Omental fat pad (tissue), 4 donors: ENCODE measurements at places on chromosomes 6 and 20. TPM values are rescaled to one million over a fixed set of nuclear protein-coding genes. Genes with fewer than 3 reads are reported as not detected.

- no peak for DNase-seq
Measured at GRCh38 chr20:54479138-54479906, 3.9 kb downstream of the DOK5 start.

Gene FNDC11
- 0.38 TPM for total RNA-seq

DNA sequence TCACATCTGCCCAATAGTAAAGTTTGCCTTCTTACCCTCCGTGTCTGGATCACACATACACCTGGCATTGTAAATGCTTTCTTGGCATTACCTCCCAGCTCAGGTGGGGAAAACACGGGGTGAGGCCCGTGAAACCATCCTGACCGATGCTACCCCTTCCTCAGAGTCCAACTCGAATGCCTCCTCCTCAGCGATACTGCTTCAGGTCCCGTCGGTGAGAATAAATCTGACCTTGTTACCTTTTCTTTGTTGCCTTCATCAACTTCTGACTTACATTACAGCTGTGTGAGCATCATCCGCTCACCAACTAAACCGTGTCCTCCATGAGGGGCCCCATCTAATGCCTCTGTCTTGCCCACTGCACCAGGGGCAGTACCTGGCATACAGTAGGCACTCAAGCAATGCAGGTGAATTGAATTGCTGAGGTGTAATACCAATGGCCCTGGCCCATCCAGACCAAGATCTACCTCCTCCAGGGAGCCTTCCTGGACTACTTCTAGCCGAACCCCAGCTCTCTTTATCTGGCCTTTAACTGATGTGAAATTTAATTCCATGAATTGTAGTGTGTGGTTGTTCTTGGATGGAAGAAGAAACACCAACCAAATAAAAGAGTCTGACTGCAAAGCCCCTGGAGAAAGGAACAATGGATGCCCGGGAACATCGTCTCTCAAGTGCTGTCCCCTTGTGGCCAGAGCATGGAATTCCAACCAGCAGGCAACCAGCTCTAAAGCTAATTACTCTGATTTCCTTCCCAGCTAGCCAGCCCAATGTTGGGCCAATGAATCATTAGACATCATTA lies 141.5 kb downstream of the ANKRD60 start:
- DNase-seq: no peak

Gene CYB5R4
- 12.5 TPM for total RNA-seq

Gene ERGIC3
- 162 TPM for total RNA-seq

DNA sequence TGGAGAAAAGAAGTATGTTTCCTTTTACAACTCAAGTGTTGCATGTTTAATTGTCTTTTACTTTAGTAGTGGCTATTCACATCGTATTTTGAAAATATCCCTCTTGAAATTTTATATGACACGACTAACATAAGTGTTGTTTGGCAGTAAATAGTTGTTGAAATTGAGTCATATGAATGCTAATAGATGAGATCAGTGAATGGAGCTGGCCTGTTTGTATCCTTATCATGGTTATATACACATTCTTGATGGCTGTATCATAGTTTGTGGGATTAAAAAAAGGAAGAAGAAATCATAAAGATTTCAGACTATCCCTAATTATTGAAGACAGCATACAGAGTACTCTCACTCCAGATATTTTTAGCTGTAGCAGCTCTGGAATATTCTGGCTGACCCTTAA lies 8.2 kb upstream of the RAE1 start:
- no peak for DNase-seq

Gene NT5DC1
- 8.2 TPM for total RNA-seq
